ENCODE measurements at places on chromosomes 12 and 14. TPM values are rescaled to one million over a fixed set of nuclear protein-coding genes. Genes with fewer than 3 reads are reported as not detected.

Gene KRT4
- polyA plus RNA-seq: 0.60 TPM

GRCh38 chr12:27937768-27938167 is 34.8 kb downstream of the PTHLH start:
- DNase-seq: no peak

GRCh38 chr14:92650581-92651105 is 97.8 kb downstream of the LGMN start:
- DNase-seq: no peak

GRCh38 chr14:54881235-54881760 is 21.3 kb downstream of the GCH1 start:
- DNase-seq: no peak

DNA sequence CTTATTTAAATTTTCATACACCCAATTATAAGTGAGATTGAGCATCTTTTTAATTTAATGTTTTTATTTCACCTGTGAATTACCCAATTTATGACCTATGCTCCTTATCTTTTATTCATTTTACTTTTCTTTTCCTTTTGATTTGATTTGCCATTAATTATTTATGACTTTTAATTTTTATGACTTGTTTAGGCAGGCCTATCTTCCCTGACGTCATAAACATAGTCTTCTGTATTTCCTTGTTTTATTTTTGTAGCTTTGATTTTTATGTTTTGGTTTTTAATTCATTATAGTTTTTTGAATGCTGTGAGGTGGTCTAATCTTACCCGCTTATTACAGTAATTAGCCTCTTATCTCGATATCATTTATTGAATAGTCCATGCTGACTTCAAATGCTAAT is 467.1 kb upstream of the FAR2 start:
- no peak for DNase-seq
